NCI-H526 (cell line): ENCODE measurements at places on chromosomes 3 and 15.

- no peak for DNase-seq
These were observed 93.3 kb upstream of the SLC7A14 start for GRCh38 chr3:170679190-170679589.

DNA sequence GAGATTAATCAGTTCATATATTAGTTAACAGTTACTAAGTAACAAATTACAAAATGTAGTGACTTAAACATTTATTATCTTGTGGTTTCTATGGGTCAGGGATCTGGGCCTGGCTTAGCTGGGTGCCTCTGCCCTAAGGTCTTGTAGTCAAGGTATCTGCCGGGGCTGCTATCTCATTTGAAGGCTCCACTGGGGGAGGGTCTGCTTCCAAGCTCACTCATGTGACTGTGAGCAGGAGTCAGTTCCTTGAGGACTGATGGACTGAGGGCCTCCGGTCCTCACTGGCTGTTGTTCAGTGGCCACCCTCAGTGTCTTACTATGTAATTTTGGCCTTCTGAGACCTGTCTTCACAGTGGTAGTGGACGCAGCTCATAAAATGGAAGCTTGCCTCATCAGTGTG is 135.9 kb upstream of the PLXNA1 start:
- DNase-seq: no peak

- DNase-seq: no peak
These were observed 16.3 kb upstream of the ATP13A3 start for GRCh38 chr3:194503081-194503531.

GRCh38 chr15:100859970-100860828 is 19.4 kb upstream of the ALDH1A3 start:
- no peak for DNase-seq

DNA sequence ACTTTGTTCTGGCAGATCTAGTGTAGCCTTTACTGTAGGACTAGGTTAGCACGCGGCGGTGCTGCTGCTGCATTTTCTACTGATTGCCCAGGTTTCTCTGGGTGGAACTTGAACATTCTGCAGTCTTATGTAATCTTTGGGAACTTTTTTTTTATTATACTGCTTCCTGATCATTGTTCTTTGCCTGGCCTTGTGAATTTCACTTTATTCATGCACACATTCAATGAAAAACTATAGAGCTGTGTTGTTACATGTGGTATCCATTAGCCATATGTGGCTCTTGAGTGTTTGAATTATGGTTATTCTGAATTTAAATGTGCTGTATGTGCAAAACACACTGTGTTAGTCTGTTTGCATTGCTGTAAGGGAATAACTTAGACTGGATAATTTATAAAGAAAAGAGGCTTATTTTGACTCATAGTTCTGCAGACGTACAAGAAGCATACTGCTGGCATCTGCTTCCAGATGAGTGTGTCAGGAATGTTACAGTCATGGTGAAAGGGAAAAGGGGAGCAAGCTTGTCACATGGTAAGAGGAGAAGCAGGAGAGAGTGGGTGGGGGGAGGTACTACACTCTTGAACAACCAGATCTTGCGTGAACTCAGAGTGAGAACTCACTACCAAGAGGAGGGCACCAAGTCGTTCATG is 26.5 kb downstream of the MEF2A start:
- DNase-seq: no peak

- DNase-seq: no peak
These were observed 135.8 kb downstream of the NEK11 start for GRCh38 chr3:131162516-131162915.

DNA sequence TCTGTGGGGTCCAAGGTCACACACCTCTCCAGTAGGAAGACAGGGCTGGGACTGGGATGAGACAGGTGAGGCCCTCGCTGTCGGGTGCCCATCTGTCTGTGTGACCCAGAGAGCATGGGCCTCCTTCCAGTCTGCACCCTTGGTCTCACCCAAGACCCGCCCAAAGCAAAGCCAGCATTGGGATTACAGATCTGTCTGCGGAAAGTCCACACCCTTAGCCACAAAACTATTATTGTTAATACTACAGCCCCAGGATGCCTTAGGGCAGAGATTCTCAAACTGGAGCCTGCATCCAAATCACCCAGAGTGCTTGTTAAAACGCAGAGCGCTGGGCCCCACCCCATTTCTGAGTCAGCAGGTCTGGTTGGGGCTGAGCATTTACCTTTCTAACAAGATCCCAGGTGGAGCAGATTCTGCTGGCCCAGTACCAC is 58.5 kb upstream of the ZNF148 start:
- DNase-seq: no peak

- no peak for DNase-seq
These were observed 170.9 kb downstream of the EPHB1 start for GRCh38 chr3:134965865-134966481.

DNA sequence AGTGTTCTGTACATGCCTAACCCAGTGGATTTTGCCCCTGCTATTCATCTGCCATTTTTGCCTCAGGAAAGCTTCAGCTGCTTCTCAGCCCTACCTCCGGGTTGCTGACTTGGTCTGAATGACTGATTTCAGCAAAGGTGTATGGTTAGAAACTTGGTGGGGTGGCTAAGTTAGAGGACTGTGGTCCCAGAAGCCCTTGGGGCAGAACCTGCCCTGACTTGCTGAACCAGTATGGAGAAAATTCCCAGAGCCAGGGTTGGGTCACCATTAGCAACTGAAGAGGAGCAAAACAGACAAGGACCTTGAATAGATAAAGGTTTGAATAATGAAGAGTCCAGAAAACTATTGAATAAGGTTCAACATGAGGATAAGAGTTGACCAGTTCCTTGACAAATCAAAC is 6.1 kb upstream of the WWTR1 start:
- no peak for DNase-seq

DNA sequence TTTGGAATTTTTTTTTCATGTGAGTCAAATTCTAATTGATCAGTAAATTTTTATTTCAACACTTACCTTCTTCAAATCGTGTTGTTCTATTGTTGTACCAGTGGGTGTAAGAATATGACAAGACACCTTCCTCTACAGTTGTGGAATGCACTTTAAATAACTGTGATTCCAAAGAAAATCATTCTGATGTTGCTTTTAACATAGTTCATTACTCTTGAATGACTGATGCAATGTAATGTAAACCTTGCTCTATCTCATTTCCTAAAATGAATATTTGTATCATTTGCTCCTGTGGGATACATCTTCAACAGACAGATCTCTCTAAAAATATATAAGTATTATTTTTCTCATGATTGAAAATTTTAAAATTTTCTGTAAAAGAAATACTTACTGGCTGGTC is 313.4 kb downstream of the RBMS3 start:
- no peak for DNase-seq
